ENCODE measurements at places on chromosomes 2 and 18.

DNA sequence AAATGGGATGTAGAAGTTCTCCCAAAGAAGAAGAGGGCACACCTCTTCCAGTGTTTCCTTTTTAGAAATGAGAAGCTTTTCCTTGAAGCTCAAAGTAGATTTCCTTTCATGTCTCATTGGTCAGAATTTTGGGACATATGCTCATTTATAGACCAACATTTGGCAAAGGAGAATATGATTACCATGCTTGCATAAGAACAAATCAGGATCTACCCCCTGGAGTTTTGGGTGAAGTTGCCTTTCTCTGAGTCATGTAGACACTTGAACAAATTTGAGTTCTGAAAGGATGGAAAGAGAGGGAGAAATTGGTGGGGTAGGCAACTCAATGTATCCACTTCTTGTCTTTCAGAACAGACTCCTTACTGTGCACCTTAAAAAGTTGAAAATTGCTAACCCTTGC lies 409.0 kb downstream of the SLC4A3 start:
- DNase-seq, result no peak

GRCh38 chr2:46075848-46076247 lies 221.4 kb upstream of the EPAS1 start:
- DNase-seq, result no peak

GRCh38 chr2:221397187-221397586 lies 174.9 kb downstream of the EPHA4 start:
- no peak for DNase-seq

DNA sequence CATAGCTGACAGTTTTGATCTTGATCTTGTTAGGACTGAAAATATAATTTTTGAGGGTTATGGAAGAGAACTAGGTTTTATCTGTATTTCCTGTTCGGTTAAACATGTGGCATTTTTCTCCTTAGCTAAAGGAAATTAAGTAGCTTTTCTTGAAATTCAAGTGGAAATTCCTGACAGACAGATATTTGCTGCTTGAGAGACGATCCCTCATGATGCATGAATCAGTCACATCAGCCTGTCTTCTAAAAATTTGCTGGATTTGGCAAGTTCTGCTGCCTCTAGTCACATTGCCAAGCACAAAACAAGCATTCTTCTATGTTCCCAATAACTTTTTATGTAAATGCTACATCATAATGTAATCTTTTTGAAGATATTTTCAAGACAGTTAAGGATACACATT lies 201.8 kb upstream of the ATP5MC3 start:
- DNase-seq, result no peak

DNA sequence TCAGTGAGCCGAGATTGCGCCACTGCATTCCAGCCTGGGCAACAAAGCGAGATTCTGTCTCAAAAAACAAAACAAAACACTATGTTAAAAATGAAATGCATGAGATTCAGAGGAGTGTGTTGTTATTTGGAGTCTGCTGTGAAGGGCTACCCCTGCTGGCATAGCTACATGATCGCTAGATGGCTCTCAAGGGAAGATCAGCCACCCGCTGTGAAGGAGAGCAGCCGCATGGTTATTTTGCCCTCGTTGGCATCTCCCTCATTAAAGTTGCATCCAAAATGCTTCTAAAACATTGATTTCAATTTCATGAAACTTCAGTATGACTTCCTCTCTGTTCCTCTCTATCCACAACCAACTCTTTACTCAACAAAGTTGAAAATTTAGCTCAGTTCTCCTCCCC lies 54.8 kb upstream of the NDUFV2 start:
- no peak for DNase-seq

DNA sequence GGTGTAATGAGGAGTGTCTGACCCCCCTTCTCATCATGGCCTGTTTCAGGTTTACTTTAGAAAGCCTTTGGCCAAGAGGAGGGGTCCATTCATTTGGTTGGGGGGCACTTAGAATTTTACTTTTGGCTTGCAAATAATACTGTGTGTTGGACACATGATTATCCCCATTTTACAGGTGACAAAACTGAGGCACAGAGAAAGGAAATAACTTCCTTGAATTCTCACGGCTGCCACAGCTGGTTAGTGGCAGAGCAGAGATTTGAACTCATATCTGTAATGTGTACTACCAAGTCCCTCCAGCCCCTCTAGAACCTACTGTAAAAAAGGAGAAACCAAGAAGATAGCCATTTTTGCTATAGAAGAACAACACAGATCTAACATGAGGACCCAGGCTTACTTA lies 124.8 kb upstream of the NDUFV2 start:
- DNase-seq, result no peak

DNA sequence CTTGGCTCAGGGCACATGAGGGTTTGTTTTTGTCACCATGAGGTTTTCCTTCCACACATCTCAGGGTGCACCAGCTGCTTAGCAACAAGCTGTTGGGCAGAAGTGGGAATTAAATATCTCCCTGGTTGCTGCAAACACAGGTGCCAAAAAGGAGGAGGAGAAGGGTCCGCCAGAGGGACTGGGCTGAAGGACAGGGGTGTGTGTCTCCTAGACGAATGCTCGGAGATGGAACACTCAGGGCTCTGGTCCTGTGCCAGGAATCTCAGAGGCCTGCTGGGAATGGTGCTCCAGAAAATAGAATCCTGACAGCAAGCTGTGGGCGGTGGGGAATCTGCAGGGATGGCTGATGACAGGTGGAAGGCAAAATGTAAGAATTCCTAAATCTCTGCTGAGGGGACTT lies 94.5 kb downstream of the VSNL1 start:
- no peak for DNase-seq

GRCh38 chr2:42999391-42999841 lies 207.0 kb upstream of the HAAO start:
- DNase-seq, result no peak

DNA sequence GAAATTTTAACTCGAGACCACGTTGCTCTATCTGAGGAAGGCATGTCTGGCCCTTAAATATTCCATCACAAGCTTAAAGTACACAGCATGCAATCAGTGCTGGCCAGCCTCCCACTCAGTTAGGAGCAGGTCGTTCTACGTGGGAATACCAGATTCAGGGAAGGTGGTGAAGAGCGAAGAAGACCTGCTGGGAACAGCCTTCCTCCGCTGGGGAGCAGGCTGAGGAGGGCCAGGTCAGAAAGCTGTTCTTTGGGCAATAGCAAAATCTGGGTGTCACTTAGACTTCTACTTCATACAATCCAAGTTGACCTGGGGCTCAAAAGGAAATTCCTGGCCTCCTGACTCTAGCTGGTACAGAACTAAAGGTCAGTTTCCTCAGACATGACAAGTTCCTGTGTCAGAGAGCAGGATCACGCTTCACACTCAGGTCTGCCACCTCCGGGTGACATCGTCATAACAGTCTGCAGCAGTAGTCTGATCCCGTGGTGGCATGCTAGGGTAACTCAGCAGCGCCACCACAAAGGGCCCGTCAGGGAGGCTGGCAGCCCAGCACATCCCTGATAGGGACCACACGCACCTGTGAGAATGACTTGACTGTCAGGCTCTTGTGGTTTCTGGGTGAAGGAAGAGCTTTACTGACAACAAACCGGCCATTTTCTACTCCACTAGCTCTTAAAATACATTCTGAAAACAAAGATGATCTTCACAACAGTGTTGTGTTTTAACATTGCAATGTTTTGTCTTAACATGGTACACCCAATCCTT lies 35.2 kb upstream of the NAPG start:
- peak; percentile 35 for DNase-seq

GRCh38 chr18:76573325-76574025 lies 78.4 kb upstream of the ZNF516 start:
- DNase-seq, result peak; percentile 78

DNA sequence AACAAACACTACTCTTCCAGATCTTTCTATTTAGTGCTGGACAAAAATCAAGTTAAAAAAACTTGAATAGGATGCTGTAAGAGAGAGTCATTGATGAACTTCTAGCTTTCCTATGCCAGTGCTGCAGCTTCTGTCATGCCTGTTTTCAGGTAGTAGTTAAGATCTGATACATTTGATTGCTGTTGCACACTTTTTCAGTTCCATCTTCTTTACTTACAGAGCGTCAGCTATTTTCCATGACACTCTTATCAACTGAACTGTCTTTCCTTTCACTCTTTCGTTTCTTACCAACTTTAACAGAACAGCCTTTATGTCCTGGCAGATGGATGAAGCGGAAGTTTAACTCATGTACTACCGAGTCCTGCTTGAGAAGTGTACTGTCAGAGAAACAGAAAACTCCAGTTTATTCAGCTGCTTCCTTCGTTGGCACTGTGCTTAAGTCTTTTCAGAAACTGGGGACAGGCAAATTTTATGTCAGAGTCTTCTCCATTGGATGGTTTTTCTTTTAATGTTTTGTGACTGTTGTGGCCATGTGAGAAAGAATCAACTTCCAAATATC lies 145.9 kb upstream of the KLHL14 start:
- no peak for DNase-seq

- DNase-seq, result no peak
Observed at GRCh38 chr2:236776695-236777251, 207.1 kb downstream of the ACKR3 start.

- DNase-seq, result peak; percentile 90
Observed at GRCh38 chr2:29012211-29012681, 31.1 kb downstream of the TOGARAM2 start.

- DNase-seq, result no peak
Observed at GRCh38 chr2:239239607-239240413, 161.0 kb downstream of the HDAC4 start.

GRCh38 chr18:55114876-55115275 lies 155.6 kb upstream of the CCDC68 start:
- no peak for DNase-seq

DNA sequence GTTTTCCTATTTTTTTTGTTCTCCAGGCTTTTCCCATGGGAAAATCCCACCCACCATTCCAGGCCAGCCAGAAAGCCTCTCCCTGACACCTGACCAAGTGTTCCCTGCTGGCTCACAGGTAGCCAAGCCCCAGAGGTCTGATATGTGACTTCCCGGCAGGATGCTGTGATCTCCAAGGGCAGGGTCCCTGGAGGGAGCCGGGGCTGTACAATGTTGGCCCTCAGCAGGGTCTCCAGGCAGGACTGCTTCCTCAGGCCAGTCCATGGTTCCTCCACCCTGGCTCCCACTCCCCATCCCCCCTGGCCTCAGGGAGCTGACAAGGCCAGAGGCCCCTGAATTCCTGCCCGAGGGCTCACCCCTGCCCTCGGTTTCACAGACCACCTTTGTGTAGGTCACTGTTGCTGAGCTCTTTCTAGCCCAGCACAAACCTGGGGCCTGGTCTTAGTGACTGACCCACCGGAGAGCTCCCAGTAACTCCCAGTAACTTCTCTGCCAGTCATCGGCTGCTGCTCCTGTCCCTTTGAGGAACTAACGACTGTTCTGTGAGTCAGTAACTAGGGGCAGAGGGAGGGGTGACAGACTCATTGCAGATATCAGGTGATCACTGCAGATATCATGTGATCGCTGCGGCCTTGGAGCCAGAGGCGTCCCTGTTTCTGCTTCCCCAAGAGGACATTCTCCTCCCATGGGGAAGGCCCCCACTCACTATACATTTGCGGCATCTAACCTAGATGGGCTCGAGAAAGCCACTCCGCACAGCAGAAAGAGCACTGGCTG lies 38.7 kb downstream of the SDC1 start:
- DNase-seq, result peak; percentile 55

GRCh38 chr2:74658516-74658915 lies 4.5 kb downstream of the SEMA4F start:
- DNase-seq, result no peak

- DNase-seq, result no peak
Observed at GRCh38 chr2:15259356-15259756, 301.8 kb downstream of the NBAS start.

DNA sequence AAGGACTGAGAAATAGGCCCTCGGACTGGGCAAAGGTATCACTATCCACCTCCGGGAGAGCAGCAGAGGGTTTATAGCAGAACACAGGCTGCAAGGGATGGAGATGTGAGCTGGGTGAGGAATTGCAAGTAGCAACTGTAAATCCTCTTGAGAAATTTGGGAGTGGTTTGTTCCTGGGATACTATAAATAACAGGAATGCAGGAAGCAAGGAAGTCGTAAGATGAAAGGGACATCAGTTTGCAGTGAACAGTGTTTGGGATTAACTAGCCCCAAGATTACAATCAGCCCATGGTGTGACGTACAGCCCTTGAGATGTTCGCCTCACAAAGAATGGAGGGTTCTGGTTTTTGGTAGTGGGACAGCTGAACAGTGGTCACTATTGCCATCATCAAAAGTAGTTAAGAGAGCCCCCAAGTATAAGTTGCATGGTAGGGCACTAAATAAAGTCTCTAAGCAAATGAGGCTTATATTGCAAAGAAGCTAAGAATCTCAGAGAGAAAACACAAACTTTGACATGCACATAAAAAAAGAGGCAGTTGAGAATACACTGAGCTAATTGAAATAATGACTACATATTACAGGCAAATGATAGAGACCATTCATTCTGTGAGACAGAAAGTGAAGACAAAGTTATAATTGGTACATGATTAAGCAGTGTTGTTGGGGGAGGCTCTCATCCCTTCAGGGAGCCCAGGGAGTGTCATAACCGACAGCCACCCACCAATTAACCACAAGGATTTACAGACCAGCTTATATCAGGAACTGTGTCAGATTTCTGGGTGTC lies 362.5 kb upstream of the ACVR2A start:
- no peak for DNase-seq

- DNase-seq, result no peak
Observed at GRCh38 chr18:5673616-5674015, 129.8 kb upstream of the EPB41L3 start.

- no peak for DNase-seq
Observed at GRCh38 chr2:150191349-150191748, 296.1 kb downstream of the RND3 start.

GRCh38 chr2:214077727-214078126 lies 333.1 kb upstream of the VWC2L start:
- DNase-seq, result no peak
